ENCODE measurements at places on chromosomes 5 and 9. TPM values are rescaled to one million over a fixed set of nuclear protein-coding genes. Genes with fewer than 3 reads are reported as not detected.

The PDZD2 gene
- 0.63 TPM for total RNA-seq

DNA sequence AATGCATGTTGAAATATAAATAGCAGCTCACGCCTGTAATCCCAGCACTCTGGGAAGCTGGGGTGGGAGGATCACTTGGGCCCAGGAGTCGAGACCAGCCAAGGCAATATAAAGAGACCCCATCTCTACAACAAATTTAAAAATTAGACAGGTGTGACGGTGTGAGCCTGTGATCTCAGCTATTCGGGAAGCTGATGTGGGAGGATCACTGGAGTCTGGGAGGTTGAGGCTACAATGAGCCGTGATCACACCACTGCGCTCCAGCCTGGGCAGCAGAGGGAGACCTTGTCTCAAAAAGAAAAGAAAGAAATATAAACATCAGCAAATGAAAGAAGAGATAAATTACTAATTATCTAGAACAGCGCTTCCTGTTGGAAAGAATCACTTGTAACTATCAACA, 105.0 kb downstream of the MAPKAP1 start:
- DNase-seq = no peak

The RNF208 gene
- 7.3 TPM for total RNA-seq

DNA sequence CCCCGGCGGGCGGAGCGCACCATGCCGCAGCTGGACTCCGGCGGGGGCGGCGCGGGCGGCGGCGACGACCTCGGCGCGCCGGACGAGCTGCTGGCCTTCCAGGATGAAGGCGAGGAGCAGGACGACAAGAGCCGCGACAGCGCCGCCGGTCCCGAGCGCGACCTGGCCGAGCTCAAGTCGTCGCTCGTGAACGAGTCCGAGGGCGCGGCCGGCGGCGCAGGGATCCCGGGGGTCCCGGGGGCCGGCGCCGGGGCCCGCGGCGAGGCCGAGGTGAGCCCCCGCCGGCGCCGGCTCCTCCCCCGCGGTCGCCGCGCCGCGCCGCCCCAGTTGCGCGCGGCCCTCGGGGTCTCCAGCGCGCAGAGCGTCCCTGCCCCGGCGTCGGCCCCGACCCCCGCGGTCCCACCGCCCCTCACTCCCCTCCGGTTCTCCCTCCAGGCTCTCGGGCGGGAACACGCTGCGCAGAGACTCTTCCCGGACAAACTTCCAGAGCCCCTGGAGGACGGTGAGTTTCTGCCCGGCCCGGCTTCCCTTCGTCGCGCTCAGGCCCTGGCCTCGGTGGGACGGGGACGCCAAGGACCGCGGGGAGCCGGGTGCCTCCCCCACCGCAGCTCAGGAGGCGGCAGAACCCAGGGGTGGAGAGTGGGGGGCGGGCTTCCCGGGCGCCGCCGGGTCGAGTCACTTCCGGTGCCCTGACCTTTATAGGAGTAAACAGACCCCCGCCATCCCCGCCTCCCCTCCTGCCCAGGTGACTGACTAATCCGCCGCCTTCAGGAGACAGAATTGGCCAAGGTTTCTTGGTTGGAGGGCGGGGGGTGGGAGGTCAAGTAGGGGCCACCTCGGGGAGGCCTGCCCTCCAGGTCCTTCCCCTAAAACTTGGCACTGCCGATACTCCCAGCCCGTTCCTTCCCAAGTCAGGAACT, 665 bp downstream of the TCF7 start:
- no peak for DNase-seq

DNA sequence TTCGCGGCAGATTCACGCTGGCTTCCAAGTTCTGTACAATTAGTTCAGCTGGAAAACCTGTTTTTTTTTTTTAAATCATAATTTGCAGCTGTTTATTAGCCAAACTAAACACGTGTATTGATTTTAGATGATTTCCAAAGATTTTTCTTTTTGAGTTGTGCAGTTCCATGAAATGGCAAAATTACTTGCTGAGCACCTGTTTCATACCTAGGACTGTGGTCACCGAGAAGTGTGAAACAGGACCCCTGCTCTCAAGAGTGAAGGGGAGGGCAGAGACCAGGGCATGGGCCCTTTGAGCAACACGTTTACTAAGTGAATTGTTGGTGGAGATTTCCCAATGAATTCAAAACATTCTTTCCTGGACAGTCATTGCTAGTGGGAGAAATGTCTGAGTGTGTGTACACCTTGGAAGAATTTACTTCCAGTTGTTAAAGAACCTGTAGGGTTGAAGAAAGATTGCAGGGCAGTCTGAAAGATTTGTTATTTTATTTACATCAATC, 688 bp downstream of the SNX24 start:
- no peak for DNase-seq

The ANKRA2 gene
- 10.6 TPM for total RNA-seq

DNA sequence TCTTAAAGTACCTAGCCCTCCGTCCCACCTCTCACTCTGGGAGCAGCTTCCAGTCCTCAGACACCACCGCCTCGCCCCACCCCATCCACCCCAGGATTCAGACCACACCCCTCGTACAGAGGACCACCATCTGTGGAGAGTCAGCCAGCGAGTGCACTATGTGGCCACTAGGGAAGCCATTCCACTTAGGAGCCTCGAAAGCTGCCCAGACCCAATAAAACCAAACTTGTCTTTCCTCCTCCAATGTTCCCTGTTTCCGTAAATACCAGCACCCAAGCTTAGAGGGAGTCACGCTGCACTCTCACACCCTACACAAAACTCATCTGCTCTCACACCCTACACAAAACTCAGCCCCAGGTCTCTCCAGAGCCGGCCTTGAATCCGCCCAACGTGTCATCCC, 1.9 kb downstream of the GCNT4 start:
- no peak for DNase-seq

GRCh38 chr5:33563983-33564908, 123.5 kb downstream of the TARS1 start:
- DNase-seq = no peak

DNA sequence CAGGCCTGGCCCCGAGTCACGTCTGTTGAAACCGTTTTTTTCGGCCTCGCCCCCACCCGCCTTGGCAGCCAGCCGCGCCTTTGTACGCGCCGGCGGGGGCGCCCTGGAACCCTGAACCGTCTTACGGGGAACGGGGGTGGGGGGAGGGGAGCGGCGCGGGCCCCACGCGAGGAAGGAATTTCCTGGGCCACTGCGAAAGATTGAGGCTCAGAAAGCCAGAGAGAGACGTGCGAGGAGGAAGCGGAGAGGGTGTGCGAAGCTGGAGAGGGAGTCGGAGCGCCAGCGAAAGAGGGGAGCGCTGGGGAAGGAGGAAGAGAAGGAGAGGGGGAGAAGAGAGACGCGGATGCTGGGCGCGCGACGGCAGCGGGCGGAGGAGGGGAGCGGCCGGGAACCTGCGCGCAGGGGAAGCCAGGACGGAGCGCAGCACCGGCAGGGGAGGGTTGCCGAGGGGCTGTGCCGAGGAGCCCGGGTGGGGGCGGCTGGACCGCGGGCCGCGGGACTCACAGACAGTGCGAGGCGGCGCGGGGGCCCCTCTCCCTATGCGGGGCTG, 4.6 kb upstream of the PRDM12 start:
- DNase-seq = no peak

DNA sequence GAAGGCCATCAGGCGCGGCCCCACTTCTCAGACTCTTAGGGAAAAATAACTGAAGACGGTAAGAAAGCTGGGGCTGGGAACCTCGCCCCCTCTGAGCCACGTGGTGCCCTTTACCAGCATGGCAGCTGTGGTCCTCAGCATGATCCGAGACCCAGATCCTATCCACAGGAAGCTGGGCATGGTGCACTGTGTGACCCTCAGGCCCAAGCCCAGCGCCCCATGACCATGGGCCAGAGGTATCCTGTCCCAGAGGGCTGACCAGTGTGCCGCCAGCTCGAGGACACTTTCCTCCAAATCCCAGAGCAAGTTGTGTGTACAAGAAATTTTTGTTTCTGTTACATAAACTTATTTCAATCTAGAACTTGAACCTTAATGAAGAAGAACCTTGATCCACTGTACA, 28.1 kb downstream of the TERT start:
- DNase-seq = no peak

- no peak for DNase-seq
These were observed 20.0 kb upstream of the CD180 start for GRCh38 chr5:67216564-67216963.

DNA sequence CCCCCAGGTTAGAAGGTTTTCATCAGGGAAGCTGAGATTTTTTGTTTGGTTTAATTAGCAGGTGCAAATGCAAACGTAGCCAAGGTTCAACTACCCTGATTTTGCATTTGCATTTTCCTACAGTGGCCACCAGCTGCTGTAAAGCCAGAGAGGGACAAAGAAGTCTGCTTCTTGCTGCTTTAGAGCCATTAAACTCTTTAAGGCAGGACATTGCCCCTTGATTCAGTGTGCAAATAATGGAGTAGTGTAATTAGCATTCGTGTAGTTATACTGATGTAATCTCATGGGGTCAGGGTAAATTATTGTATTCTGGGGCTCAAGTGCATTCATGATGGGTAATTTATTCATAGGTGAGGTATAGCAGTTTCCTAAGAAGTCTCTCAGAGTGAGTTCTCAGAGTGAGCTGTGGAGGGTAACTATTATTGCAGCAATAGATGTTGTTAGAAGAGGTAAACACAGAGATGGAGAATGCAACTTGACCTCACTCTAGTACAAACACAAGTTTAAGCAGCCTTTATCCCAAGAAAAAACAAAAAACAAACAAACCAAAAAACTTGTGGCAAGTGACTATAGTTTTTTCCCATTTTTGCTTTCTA, 526.5 kb downstream of the KIF4B start:
- no peak for DNase-seq

DNA sequence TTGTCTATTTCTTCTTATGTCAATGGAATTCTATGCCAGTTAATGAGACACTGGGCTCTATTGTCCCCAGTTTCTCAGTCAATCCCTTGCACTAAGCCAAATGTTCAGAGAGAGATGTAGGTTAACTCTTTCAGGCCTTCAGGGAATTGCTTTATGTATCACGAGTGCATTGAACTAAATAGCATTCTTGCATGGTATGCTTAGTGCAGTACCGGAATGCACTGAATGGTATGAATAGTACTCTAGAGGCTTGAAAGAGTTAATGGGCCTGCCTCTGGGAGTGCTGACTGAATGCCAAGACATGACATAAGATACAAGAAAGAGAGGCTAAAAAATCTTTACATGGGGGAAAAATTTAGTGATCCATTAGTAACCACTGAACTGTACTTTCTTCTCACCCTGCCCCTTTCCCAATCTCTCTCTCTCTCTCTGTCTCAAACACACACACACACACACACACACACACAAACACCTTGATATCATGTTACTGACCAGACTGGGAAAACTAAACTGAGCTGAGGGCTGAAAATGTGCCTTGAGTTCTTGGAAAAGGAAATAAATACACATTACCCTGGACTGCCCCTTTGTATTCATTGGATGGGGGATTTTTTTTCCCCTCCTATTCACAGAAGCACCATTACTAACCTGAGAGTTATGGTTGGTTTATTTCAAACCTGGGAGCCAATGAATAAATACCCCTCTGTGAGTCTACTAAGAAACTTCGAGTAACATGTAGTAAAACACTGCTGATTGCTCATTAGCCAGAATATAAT, 35.4 kb upstream of the TMC1 start:
- DNase-seq = no peak

The OTP gene
- total RNA-seq = not detected

- DNase-seq = no peak
These were observed 747 bp upstream of the UNC5A start for GRCh38 chr5:176809544-176810080.

- no peak for DNase-seq
These were observed 43.2 kb downstream of the WDR36 start for GRCh38 chr5:111135363-111135762.

DNA sequence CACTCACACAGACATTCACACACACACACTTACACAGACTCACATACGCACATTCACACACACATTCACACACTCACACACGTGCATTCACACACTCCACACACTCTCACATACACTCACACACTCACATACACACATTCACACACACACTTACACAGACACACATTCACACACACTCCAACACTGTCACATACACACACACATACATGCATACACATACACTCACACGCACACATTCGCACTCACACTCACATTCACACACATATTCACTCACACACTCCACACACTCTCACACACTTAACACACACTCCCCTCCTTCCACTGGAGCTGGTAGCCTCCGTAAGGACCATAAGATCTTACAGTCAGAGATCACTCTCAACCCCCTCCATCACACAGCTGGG, 26.2 kb downstream of the CAMK2A start:
- no peak for DNase-seq

GRCh38 chr5:127634007-127634406, 14.9 kb upstream of the CTXN3 start:
- no peak for DNase-seq

DNA sequence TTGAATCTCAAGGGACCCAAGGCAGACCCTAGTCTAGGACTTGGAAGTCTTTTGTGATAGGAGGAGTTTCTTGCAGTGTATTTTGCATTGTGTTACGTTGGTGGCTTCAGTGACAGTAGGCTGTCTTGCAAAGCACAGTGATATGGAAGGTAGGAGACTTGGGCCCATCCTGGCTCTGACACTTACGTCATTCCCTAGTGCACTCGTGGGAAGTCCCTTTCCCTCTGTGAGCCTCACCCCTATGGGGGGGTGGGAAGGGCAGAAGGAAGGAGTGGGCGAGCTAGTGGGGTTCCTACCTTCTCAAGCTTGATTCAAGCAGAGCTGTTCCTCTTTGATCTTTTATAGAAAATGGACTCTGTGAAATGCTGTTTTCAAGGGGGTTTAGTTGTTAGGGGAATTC, 9.2 kb upstream of the TEX53 start:
- no peak for DNase-seq

GRCh38 chr9:100580257-100580656, 2.4 kb downstream of the CAVIN4 start:
- DNase-seq = no peak

DNA sequence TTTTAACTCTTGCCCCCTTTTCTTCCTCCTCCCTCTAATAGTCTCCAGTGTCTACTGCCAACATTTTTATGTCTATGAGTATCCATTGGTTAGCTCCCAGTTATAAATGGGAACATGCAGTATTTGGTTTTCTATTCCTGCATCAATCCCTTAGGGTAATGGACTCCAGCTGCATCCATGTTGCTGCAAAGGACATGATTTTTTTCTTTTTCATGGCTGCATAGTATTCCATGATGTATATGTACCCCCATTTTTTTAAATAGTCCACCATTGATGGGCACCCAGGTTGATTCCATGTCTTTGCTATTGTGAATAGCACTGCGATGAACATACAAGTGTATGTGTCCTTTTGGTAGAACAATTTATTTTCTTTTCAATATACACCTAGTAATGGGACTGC, 993.7 kb downstream of the EFNA5 start:
- no peak for DNase-seq

- DNase-seq = no peak
These were observed 265.1 kb upstream of the TAS2R1 start for GRCh38 chr5:9895302-9895645.

DNA sequence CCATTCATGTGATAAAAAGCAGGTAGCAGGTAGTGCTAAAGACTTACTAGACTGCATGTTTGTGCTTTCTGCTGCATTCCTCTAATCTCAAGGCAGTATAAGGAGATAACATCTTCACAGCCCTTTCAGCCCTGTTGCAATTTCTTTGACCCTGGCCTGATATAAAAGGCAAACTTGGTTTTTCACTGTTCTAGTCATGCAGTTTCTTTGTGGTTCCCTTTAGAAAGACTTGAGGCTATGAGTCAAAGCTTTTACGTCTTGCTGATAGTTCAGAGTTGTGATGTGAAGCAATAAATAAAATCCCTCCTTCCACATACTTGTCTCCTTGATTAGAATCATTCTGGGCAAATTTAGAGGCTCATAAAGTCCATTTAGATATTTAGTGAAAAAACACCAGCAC, 88.6 kb upstream of the CDKN2B start:
- no peak for DNase-seq
